Osteocyte (in vitro differentiated cells): ENCODE measurements at places on chromosomes 4 and X. TPM values are rescaled to one million over a fixed set of nuclear protein-coding genes. Genes with fewer than 3 reads are reported as not detected.

GRCh38 chr4:38891051-38891983 is 23.7 kb downstream of the FAM114A1 start:
- peak overlapping the region; percentile 89 for H3K27ac ChIP-seq
- no peak overlapping the region for H3K4me3 ChIP-seq
- DNase-seq: no peak
- peaks cover 56% of the 10 kb centered on the region for H3K4me1 ChIP-seq
- peaks cover 45% of the 10 kb centered on the region for H3K36me3 ChIP-seq

DNA sequence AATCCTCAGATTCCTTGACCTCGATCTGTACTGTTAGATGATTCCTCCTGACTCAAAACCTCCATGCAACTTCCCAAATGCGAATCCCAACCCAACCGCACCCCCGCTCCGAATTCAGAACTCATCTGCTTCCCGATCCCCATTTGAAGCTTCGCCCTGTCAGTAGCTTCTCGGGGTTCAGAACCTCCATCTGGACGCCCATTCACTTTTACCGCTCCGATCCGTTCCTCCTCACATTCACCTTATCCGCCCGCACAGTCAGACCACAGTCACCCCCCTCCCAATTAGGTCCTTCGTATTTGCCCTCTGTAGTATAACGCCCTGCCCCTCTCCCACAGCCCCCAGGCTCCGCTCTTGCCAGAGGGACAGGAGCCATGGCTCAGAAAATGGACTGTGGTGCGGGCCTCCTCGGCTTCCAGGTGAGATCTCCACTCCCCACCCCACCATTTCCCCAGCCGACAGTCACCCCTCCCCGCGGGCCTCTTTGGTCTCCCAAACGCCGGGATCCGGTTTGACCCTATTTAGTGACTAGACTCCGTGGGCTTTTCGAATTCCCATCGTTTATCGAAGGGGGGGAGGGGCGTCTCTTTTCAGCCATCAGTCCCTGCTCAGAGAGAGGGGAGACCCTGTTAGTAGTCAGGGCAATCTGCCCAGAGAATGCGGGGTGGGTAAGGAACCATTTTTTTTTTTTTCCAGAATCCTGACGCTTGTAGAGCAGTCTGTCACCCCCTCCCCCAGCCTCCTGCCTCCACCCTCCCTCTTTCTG is 691 bp downstream of the MAGED1 start:
- peak overlapping the region; percentile 85 for H3K4me3 ChIP-seq
- H3K36me3 ChIP-seq: peaks cover 21% of the 10 kb centered on the region
- no peak for DNase-seq
- H3K4me1 ChIP-seq: peaks cover 45% of the 10 kb centered on the region

DNA sequence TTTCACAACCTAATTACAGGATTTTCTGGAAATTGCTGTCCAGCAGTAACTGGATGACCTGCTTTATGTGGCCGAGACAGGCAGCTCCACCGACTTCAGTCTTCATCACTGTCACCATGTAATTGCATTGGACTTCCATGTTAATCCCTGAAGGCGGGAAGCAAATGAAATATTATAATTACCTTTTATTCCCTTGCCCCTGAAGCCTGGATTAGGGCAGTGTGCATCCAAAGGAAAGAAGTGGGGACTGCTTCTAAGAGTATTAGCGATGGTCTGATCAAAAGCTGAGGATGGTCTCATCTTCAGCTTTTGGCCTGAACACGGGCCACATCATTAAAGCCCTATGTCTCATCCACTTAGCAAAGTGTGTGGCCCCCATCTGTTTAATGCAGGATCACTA is 311.6 kb upstream of the GALNT7 start:
- H3K4me1 ChIP-seq: no peaks in the 10 kb centered on the region
- DNase-seq: no peak
- no peak overlapping the region for H3K27ac ChIP-seq
- no peaks in the 10 kb centered on the region for H3K36me3 ChIP-seq

DNA sequence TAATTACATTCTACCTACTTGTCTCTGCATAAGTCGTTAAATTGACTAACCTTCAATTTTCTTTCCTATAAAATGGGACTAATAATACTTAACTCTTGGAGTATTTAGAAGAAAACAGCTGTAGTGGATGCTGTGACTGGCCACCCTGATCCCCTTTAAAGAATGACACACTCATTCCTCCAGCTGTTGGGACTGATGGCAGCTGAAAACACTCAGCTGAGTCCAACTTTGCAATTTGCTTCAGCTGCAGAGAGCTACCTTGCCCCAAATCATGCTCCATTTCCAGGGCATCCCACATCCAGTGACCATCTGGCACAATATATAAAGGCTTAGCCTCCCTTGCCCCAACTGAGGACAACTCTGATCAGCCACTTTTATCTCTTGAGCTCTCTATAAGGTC is 89.1 kb downstream of the MID1IP1 start:
- H3K4me3 ChIP-seq: no peak overlapping the region
- no peaks in the 10 kb centered on the region for H3K36me3 ChIP-seq
- no peaks in the 10 kb centered on the region for H3K27me3 ChIP-seq
- no peaks in the 10 kb centered on the region for H3K4me1 ChIP-seq
- no peak overlapping the region for H3K27ac ChIP-seq
- DNase-seq: no peak

DNA sequence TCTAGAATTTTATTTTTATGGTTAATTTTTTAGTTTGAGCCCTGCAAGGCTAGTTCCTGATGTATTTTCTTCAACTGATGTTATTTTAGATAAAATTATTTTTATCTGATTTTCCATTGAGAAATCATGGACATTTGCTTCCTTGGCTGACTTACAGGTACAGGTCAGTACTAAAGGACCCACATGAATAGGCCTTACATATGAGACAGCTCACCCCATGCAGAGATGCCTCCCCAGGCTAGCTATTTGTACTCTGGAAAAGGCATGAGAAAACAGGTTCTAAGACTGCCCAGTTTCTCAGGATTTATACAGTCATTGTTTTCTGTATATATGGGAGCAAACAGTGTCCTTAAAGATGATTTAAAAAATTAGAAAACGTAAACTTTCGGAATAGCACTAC is 255.5 kb downstream of the BMPR1B start:
- no peak overlapping the region for H3K4me3 ChIP-seq
- DNase-seq: no peak
- peaks cover 2% of the 10 kb centered on the region for H3K4me1 ChIP-seq
- no peaks in the 10 kb centered on the region for H3K36me3 ChIP-seq

DNA sequence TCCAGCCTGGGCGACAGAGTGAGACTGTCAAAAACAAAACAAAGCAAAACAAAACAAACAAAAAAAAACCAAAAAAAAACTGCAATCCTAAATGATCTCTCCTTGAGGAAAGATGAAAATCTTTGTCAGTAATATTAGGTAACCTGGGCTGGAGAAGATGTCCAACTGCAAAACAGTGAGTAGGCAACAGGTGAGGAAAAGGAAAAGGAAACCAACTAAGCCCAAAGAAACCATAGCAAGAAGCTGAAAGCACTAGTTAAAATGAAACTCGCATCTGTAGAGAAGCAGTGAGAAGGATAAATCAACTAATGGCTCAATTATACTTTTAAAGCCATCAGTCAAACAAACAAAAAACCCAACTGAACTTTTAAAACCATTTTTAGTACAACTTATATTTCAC is 54.2 kb downstream of the ENOX2 start:
- H3K27me3 ChIP-seq: no peaks in the 10 kb centered on the region
- DNase-seq: no peak
- peaks cover 2% of the 10 kb centered on the region for H3K4me1 ChIP-seq
- H3K36me3 ChIP-seq: no peaks in the 10 kb centered on the region
- no peak overlapping the region for H3K27ac ChIP-seq

DNA sequence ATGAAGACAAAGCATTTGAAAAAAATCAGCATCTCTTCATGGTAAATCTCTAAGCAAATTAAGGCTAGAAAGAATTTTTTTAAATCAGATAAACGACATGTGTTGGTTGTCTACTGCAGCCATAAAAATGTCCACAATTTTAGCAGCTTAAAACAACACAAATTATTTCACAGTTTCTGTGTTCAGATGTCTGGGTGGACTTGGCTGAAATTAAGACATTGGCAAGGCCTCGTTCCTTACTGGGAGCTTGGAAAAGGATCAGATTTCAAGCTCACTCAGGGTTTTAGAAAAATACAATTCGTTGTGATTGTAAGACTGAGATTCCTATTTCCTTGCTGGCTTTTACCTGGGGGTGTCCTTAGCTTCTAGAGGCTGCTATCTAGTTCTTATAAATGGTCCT is 1470.6 kb downstream of the PCDH19 start:
- H3K4me3 ChIP-seq: no peak overlapping the region
- no peak overlapping the region for H3K27ac ChIP-seq
- no peaks in the 10 kb centered on the region for H3K27me3 ChIP-seq
- H3K4me1 ChIP-seq: no peaks in the 10 kb centered on the region

- no peak for DNase-seq
- no peak overlapping the region for H3K4me3 ChIP-seq
- no peaks in the 10 kb centered on the region for H3K27me3 ChIP-seq
- H3K36me3 ChIP-seq: no peaks in the 10 kb centered on the region
- no peaks in the 10 kb centered on the region for H3K4me1 ChIP-seq
- H3K27ac ChIP-seq: no peak overlapping the region
These were observed 58.6 kb upstream of the P2RY10 start for GRCh38 chrX:78886550-78886949.

GRCh38 chr4:139524062-139524631 is 31.9 kb downstream of the SETD7 start:
- DNase-seq: no peak
- peaks cover 59% of the 10 kb centered on the region for H3K36me3 ChIP-seq
- H3K4me3 ChIP-seq: no peak overlapping the region
- H3K4me1 ChIP-seq: peaks cover 3% of the 10 kb centered on the region
- no peak overlapping the region for H3K27ac ChIP-seq
- no peaks in the 10 kb centered on the region for H3K27me3 ChIP-seq

- H3K4me3 ChIP-seq: no peak overlapping the region
- no peak for DNase-seq
- peaks cover 10% of the 10 kb centered on the region for H3K27me3 ChIP-seq
- no peak overlapping the region for H3K27ac ChIP-seq
- H3K4me1 ChIP-seq: no peaks in the 10 kb centered on the region
These were observed 1113.1 kb upstream of the LCORL start for GRCh38 chr4:19134685-19135084.

DNA sequence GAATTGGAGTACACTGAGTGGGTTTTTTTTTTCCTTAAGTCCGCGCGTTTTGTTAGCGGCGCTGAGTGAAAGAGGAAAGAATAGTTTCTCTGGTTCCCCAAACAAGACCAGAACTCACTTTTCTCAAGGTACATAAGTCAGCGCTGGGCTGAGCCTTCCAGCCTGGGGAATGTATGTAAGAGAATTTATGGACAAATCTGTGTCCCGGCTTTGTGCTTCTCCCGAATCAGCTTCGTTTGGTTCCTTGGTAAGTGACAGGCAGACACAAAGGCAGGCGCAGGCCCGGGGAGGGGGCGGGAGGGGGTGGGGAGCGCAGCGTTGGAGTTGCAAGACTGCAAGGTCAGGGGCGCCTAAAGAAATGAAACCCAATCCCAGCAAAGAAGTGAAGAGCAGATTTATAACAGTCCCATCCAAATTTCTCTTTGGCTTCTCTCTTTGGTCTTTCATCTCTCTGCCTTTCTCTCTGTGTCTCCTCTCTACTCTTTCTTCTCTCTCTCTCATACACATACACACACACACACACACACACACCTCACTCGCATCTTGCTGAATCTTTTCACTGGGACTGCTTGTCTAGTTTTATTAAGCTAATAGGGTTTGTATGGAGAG is 981 bp downstream of the TET2 start:
- peaks cover 35% of the 10 kb centered on the region for H3K4me1 ChIP-seq
- peak overlapping the region; percentile 96 for H3K27ac ChIP-seq
- no peaks in the 10 kb centered on the region for H3K27me3 ChIP-seq
- H3K36me3 ChIP-seq: no peaks in the 10 kb centered on the region
- no peak for DNase-seq

DNA sequence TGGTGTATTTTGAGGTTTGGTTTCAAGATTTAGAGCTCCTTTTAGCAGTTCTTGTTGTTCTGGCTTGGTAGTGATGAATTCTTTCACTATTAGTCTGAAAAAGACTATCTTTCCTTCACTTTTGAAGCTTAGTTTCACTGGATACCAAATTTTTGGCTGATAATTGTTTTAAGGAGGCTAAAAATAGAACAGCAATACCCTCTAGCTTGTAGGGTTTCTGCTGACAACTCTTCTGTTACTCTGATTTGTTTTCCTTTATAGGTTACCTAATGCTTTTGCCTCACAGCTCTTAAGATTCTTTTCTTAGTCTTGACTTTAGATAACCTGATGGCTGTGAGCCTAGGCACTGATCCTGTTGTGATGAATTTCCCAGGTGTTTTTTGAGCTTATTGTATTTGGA is 33.6 kb upstream of the HEPH start:
- H3K36me3 ChIP-seq: no peaks in the 10 kb centered on the region
- H3K4me1 ChIP-seq: no peaks in the 10 kb centered on the region
- no peak for DNase-seq
- no peak overlapping the region for H3K4me3 ChIP-seq
- H3K27ac ChIP-seq: no peak overlapping the region

- no peaks in the 10 kb centered on the region for H3K36me3 ChIP-seq
- H3K27ac ChIP-seq: no peak overlapping the region
- no peak for DNase-seq
- no peak overlapping the region for H3K4me3 ChIP-seq
- no peaks in the 10 kb centered on the region for H3K4me1 ChIP-seq
- no peaks in the 10 kb centered on the region for H3K27me3 ChIP-seq
These were observed 41.5 kb upstream of the ZXDA start for GRCh38 chrX:57951666-57952319.

DNA sequence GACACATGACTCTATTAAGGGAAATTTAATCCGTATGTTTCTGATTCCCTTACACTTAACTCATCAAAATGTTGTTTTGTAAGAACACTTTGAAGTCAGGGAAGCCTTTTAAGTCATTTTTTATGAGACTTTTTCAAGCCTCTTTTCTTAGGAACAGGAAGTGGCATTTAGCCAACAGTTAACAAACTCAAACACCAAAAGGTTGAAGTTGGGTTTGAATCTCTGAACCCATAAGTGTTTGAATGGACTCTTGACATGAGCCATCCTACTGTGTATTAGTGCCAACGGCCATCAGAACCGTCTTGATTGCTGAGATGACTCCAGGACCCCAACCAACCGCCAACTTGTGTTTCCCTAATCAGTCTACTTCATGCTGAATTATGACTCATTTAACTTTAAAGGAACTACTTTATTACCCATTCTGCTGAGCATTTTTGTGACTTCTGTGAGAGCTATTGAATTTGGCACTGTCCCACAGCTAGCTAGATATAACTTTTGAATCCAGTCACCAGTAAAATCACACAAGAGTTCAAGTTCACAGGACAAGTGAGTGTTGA is 209.1 kb upstream of the FAT1 start:
- no peaks in the 10 kb centered on the region for H3K36me3 ChIP-seq
- DNase-seq: no peak
- peaks cover 27% of the 10 kb centered on the region for H3K4me1 ChIP-seq
- H3K27me3 ChIP-seq: no peaks in the 10 kb centered on the region

GRCh38 chrX:154026136-154027021 is 6.7 kb upstream of the IRAK1 start:
- peak overlapping the region; percentile 67 for H3K27ac ChIP-seq
- H3K4me3 ChIP-seq: no peak overlapping the region
- DNase-seq: no peak
- H3K27me3 ChIP-seq: no peaks in the 10 kb centered on the region

Gene WDFY3
- total RNA-seq: 86.9 and 91.4 TPM in 2 replicates

Gene TCP11X2
- not detected in 2 replicates for total RNA-seq

Gene CLDN2
- total RNA-seq: 0.11 and 0.29 TPM in 2 replicates

Gene CACNA1F
- total RNA-seq: not detected in 2 replicates

Gene BEX2
- total RNA-seq: 4.0 and 4.1 TPM in 2 replicates

Gene NR0B1
- total RNA-seq: not detected in 2 replicates

Gene USP26
- not detected in 2 replicates for total RNA-seq

Gene TRIM2
- 34.0 and 36.0 TPM in 2 replicates for total RNA-seq

Gene DNAAF6
- total RNA-seq: not detected in 2 replicates

Gene NAA11
- not detected in 2 replicates for total RNA-seq

Gene FHIP1A
- total RNA-seq: 0.86 and 0.94 TPM in 2 replicates

Gene HTN1
- total RNA-seq: not detected in 2 replicates
